Hematopoietic multipotent progenitor cell treated with erythropoietin and hydrocortisone succinate and interleukin-3 and kit ligand, for 4 days (in vitro differentiated cells): ENCODE measurements at places on chromosomes 12 and 14.

DNA sequence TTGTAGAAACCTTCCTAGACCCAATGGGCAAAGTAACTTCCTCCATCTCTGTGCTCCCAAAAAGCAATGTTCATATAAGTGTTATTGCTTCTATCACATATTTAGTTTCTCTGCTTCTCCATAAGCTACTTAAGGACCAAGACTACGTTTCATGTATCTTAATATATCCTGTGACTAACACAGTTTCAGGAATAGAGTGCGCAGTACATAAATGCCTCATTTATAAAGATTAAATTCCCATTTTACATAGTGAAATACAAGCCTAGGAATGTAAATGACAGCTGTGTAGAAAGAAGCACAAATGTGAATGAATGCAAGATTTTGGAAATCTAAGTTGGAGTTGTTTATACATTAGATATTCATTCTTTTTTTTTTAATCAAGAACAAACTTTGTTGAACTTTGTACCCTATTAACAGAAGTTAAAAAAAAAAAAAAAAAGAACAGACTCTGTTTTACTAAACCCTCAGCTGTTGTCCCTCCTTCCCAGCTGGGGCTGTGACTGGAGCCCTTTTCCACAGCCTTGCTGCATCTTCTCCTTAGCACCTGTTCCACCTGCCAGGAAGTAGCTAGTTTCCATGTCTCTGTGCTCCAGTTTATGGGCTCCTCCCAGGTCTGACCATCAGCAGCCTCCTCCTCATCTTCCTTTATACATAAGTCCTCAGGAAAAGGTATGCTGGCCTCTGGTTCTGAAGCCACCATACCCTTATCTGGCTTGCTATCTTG, 7.0 kb upstream of the METTL17 start:
- DNase-seq, result no peak

GRCh38 chr12:86134561-86134960, 121.6 kb downstream of the MGAT4C start:
- no peak for DNase-seq

GRCh38 chr12:56781726-56782125, 18.6 kb downstream of the HSD17B6 start:
- no peak for DNase-seq

DNA sequence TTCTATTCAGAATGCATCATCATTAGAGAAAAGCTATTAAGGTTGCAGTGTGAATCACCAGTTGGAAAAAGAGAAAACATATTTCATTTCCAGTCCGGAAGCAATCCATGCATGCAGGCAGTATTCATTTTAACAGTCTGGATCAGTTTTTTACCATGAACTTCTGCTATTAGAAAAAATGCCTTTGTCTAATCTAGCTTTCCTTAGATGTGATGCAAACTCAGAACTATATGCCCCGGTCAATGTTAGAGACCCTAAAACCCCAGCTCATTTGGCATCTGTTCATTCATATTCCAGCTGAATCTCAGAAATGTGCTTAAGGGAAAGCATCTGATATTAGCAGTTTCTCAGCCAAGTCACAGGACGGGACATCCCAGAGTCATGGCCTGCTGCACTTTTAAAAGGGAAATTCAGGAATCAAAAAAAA, 8.5 kb downstream of the IRAK3 start:
- DNase-seq, result no peak

DNA sequence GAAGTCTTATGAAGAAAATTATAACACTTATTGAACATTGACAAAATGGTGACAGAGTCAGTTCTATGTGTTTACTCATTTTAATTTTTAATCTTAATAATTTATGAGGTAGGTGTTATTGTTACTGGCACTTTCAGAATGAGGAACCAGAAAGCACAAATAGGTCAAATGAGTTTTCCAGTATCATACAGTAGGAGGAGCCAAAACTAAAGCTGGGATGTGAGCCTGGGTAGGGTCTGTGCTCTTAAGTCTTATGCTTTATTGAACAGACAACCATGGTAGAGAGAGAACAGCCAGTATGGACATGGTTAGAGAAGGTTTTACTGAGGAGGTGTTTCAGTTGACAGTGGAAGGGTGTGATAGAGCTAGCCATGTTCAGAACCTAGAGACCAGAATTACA, 775.7 kb downstream of the TMTC2 start:
- DNase-seq, result peak; percentile 0

- no peak for DNase-seq
Observed at GRCh38 chr14:96538097-96538989, 36.2 kb downstream of the PAPOLA start.

DNA sequence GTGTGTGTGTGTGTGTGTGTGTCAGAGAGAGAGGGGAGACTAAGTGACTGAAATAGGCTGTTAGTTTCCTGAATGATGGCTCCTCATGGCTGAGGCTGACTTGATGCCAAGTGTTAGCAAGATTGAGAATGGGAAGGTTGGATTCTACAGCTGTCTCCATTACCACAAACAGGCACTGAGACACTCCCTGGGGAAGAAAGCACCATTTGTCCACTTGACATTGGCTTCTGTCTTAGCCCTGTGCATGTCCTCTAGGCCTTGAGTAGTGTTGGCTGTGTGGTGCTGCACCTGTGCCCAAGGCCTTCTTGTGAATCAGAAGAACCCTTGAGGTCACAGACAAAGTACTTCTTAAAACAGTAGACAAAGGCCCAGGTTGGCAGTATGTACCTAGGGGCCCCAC, 15.6 kb downstream of the ERG28 start:
- DNase-seq, result no peak

- DNase-seq, result no peak
Observed at GRCh38 chr12:63862187-63862968, 17.9 kb downstream of the SRGAP1 start.

DNA sequence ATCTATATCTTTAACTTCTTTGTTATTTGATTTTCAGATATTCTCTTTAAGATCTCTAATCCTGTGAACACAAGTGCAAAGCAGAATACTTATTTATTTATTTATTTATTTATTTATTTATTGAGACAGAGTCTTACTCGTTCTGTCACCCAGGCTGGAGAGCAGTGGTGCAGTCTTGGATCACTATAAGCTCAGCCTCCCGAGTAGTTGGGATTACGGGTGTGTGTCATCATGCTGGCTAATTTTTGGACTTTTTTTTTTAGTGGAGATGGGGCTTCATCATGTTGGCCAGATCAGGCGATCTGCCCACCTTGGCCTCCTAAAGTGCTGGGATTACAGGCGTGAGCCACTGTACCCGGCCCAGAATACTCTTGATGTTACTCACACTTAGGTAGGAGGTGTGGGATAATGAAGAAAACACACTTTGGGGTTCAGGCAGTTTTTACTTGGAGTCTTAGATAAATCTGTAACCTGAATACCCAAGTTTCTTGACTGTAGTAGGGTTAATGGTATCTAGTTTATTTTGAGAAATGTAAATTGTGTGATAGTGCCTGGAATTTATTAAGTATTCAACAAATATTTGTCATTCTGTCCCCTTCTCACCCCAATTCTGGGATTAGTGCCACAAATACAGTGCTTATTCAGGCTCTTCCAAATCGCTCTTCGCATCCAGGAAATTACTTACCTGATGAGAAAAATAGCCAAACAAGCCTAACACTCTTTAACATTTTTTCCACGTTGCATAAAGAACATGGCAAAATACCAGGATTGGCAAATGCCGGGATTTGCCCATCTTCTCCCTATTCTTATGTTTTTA, 33.0 kb downstream of the METAP2 start:
- DNase-seq, result no peak

DNA sequence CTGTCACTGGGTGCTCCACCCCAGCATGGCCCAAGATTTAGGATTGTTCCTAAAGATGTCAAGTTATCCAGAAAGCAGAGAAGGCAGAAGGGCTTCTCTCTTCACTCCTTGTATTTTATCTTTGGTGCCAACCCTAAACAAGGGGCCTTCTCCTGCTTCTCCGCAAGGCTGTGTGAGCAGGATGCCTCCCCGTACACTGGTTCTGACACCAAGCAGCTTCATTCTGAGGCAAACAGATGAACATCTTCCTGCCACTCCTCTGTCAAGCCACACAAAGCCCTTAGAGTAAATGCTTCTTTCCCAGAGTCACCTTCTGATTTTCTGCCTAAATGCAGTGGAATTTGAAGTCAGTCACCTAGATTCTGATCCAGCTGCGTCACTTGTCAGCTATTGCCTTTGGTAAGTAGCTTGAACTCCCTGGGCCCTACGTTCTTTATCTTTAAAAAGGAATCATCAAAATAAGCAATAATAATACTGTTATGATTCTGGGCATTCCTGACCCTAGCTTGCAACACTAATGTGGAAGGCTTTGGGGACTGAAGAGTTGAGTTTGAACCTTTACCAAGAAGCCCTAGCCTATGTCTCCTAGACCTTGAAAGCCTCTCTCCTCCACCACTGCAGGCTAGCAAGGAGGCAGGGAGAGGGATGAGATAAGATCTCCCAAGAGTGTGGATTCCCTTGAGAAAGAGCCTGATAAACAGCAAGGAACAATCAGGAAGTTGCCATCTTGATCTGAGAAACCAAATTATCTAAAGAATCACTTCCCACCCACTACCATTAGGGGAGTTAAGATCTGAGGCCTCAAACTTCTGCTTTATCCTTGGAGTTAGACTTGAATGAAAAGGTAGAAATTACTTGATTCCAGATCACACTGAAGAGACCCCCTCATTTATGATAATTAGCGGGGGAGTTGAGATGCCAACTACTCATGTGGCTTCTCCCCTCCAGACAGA, 5.7 kb downstream of the KRT73 start:
- DNase-seq, result peak; percentile 40

DNA sequence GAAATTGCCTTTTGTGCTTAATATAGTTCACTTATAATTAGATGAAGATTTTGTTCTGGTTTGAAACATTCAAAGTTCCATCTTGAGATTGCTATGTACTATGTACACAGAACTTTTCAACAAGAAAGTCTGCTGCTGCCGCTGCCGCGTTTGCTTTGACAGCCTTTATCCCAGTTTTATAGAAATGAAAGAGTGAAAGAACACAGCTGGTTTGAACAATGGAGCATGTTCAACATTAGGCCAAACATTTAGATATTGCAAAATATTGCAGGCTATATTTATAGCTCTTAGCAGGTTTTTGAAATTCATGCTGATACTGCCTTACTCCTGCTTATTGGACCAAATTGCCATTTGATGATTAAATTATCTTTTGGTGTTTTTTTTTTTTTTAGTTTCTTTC, 299.8 kb upstream of the PRKD1 start:
- no peak for DNase-seq

DNA sequence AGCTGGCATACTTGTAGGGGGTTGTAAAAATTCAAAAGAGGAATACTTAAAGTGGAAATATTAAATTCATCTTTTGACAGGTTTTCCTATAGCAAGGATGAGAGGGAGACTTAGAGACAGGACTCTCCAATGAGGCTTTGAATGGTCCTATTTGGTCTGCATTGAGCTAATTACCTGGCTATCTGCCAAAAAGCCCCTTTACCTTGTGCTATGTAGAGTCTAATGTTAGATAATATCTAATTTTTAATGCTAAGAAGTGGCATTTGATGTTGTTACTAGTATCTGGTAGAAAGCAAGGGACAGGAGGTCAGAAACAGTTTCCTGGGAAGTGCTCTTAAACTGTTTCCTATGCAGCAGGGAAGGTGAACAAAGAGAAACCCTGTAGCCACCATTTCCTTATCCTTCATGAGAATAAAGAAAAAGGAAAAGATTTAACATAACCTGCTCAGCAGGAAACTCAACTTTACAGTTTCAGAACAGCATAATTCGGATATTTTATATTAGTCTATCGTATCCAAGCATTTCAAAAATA, 550.0 kb downstream of the SOX5 start:
- no peak for DNase-seq

GRCh38 chr12:28517101-28517500, 326.8 kb downstream of the CCDC91 start:
- no peak for DNase-seq
